ENCODE measurements at places on chromosomes 12 and 14.

DNA sequence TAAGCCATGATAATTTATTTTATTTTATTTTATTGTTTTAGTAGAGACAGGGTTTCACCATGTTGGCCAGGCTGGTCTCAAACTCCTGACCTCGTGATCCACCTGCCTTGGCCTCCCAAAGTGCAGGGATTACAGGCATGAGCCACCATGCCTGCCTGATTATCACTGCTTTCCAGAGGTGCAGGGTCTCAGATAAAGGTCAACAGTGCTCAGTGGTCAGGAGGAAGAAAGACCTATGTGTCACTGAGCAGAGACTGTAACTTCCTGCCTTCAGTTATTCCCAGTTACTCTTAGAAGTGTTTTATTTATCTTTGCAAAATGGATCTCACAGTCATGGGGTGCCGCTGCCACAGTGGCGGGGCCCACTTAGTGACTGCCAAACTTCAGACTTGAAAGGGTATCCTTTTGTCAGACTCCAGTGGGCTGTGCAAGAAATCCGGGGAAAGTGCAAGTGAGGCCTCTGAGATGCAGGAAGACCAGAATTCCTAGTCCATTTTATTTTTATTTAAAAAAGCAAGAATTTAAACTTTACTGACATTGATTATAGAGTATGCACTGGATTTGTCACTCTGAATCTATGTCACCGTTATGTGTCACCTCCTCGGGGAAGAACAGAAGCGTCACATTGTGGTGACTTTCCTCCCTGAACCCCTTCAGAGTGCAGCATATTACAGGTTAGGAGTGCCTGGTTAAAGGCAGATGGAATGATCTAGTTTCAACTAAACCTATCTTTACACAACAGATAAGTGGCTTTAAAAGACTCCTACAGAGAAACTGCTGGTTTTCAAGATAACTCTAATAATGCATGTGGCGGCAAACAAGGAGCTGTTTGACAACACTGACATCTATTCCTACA, 59.1 kb upstream of the BICD1 start:
- no peak for DNase-seq

GRCh38 chr12:62854024-62854423, 80.9 kb downstream of the PPM1H start:
- DNase-seq: no peak

GRCh38 chr12:124586756-124587155, 19.3 kb upstream of the NCOR2 start:
- DNase-seq: no peak

GRCh38 chr12:42039176-42039575, 105.5 kb downstream of the GXYLT1 start:
- no peak for DNase-seq

- DNase-seq: no peak
Observed at GRCh38 chr12:123278101-123278627, 6.5 kb upstream of the CDK2AP1 start.

DNA sequence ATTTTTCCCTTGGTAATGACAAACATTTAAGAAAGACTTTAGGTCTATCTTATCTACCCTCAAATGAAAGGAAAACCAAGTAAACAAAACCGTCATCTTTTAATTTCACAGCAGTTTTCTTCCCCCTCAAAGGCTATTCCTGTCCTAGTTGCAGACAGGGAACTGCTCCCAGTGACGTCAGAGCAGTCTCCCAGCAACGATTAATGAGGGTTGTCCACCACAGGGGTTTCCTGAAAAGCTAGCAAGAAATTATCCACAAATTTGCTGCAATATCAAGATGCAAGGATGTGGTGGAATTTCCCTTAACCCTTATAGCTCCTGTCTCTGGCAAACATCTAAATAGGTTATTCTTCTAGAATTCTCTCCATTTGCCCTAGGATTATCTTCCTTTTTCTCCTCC, 89.1 kb upstream of the STAC3 start:
- DNase-seq: peak; percentile 67

DNA sequence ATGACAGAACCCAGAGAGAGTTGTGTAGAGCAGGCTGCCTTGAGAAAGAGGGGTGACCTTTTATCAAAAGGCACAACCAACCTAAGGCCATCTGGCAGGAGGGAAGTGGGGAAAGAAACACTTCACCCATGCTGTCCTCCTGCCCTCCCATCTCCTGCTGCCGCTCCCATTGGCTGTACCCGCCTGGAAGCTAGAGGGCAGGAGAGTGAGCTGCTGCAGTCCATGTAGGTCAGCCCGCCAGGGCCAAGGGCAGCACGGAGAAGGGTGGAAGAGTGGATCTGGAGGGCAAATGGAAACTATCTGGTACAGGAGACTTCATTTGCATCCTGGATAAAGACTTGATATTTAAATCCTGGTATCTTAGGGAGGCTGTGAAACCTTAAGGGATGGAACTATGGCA, 11.5 kb upstream of the CABP1 start:
- no peak for DNase-seq

DNA sequence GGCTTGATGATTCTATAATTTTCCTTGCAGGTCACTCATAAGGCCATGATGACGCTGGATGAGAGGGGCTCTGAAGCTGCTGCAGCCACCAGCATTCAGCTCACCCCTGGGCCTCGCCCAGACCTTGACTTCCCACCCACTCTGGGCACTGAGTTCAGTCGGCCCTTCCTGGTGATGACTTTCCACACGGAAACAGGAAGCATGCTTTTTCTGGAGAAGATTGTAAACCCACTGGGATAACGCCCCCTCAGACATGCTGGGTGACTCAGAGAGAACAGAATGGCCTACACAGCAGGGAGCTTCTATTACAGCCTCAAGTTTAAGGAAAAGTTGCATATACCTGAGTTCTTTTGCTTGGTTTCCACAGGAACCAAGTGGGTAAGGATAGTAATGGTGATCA, 34.3 kb downstream of the SERPINA3 start:
- no peak for DNase-seq

DNA sequence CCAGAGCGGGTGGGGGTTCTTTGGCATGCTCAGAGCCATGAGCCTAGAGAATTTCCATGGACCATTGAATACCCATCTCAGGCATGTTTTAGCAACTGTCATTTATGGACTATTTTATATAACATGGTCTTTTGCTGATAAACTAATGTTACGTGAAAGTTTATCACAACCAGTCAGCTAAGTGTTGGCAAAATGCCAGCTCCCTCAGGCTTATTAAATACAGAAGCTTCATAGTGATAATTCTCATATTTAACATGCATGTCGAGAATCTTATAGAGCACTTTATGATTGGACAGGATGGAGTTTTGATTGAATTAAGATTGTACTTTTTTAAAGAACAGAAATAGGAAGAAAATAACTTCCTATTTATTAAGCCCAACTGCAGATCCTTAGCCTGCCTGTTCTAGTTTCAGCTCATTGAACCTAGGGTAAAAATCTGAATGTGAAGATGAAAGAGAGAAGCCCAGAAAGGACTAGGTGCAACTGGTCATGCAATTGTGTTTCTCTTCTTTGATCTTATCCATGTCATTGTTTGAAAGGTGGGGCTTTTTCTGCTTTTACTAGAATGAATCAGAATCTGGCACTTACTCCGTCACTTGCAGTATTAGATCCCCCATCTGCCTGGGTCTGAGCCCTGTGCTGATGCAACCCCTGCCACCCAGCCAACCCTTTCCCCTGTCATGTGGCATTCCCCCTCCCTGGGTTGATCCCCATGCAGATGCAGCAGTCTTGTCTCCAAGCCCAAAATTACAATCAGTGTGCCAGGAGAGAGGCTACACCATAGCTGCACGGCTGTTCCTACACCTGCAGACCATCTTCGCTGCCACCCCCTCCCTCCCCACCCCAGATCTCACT, 134.6 kb upstream of the EVL start:
- no peak for DNase-seq

DNA sequence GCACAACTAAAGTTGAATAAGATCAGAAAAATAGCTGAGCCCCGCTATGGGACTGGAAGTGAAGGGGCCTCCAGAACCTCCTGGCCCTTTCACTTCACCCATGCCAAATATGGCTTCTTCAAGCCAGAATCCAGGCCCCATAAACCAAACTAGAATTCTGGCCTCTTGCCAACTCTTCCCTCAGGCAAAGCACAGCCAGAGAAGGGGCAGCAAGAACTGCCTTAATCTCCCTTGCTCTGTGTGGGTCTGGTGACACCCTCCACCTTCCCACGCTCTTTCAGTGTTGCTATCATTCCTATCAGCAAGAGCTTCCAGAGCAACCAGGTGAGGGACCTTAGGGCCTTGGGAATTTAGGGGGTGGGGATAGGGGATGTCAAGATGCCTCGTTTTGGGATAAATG, 3.1 kb upstream of the PNMA1 start:
- DNase-seq: no peak

GRCh38 chr12:131368668-131369071, 342.2 kb upstream of the SFSWAP start:
- DNase-seq: no peak

GRCh38 chr12:32265456-32265855, 133.9 kb upstream of the FGD4 start:
- DNase-seq: no peak

- DNase-seq: no peak
Observed at GRCh38 chr14:104550861-104551728, 28.5 kb upstream of the C14orf180 start.

GRCh38 chr12:33649992-33650391, 210.4 kb upstream of the SYT10 start:
- DNase-seq: no peak

- DNase-seq: no peak
Observed at GRCh38 chr14:69572030-69572840, 2.4 kb downstream of the CCDC177 start.

DNA sequence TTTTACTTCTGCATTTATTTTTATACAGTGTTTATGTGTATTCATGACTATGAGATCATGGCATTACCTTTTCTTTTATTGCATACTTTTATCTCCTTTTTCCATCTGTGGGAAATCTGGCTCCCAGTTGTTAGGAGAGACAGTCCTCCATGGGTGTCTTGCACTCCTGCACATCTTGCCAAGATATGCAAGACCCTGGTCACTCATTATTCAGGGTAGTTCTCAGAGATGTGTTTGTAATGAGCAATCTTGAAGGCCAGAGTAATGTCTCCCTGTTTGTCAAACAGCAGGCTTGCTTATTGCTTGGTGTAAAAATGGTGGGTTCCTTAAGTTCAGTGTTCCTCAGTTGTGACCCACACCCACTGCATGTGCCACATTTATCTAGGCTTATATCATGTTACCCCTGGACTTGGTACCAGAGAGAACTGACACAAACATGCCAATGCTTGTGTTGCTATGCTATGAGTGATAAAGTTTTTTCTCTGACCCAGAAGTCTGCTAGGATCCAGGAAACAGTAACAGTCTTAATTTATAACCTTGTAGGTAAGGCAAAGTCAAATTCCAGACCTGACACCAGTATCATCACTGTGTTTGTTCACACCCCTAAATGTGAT, 36.8 kb downstream of the PPHLN1 start:
- DNase-seq: no peak

DNA sequence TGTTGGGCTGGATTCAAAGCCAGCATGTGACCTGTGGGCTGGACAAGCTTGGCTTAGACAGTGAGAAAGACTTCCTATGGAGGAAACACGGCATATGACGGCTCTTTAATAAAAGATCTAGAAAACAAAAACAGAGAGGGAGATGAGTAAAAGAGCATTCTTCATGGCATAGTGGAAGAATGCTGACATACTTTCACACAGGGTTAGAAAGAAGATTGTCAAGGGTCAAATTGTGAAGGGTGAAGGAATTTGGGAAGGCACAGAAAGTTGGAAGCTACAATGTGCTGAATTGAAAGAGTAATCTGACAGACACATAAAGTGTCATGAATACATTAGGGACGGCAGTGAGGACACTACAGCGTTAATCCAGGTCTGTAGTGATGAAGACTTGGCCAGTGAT, 63.4 kb downstream of the GALNT4 start:
- DNase-seq: no peak

- DNase-seq: no peak
Observed at GRCh38 chr12:124191966-124192365, 102.9 kb upstream of the RFLNA start.

DNA sequence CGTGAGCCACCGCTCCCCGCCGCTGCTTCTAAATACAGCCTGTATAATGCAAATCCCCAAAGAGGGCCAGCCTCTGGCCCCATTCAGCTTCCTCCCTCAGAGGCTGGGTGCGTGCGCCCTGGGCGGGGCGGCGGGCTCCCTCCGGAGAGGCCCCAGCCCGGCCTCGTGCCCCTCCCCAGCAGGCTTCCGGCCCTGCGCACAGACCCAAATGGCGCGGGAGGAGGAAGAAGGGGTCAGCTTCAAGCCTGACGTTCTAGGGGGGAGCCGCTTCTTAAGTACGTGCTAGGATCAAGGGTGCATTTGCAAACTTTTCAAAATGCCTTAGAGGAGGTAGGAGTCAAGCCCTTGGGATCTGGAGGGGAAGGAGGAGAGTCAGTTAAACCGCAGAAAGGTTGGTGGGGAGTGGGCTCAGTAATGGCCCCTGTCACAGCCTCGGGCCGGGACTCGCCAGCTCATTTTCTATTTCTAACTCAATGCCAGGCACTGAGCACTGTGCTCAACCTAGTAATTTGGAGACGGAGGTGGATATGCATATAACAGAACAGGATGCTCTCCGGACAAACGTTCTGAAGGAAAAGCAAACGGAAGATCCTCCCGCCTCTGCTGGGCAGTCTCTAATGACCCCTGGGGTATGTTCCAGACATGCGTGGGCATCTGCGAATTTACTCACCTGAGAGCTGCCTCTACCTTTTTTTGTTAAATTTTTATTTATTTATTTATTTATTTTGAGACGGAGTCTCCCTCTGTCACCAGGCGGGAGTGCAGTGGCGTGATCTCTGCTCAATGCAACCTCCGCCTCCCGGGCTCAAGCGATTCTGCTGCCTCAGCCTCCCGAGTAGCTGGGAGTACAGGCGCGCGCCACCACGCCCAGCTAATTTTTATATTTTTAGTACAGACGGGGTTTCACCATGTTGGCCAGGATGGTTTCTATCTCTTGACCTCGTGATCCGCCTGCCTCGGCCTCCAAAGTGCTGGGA, 32.3 kb downstream of the NINJ2 start:
- DNase-seq: peak; percentile 33

- DNase-seq: no peak
Observed at GRCh38 chr12:76106631-76107030, 22.1 kb upstream of the NAP1L1 start.

DNA sequence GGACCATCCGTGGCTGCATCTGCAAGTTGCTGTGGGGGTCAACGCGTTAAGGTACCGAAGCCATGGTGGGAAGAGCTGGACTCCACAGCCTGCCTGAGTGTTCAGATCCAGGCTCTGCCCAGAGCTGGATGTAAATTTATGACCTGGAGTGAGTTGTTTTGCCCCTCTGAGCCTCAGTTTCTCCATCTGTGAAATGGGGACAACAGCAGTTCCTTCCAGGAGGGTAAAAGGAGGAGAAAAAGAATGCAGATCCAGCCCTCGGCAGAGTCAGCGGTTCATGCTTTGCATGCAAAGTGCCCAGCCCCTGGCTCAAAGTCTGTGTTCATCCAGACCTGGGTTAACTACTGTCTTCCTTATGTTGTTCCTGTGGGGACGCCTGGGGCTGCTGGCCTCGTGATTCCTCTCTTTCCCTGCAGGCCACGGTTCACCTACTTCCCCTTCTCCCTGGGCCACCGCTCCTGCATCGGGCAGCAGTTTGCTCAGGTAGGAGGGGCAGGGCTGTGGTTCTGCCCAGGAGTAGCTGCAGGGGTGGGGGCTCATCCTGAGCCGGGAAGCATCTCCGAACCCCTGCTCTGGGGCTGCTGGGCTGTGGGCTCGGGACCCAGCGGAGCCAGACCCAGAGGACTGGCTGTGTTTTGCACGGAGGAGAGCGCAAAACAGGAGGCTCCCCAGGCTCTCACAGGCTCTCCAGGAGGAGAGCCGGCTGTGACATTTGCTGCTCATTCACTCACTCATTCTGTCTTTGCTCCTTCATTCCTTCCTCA, 41.9 kb downstream of the CYP46A1 start:
- no peak for DNase-seq

GRCh38 chr12:76586764-76587395, 27.3 kb upstream of the OSBPL8 start:
- DNase-seq: peak; percentile 5

Measured in hippocampal formation (tissue), 2 donors.